ENCODE measurements at places on chromosomes 3 and 15.

- no peak for DNase-seq
Observed at GRCh38 chr3:17259685-17260084, 374.9 kb downstream of the PLCL2 start.

DNA sequence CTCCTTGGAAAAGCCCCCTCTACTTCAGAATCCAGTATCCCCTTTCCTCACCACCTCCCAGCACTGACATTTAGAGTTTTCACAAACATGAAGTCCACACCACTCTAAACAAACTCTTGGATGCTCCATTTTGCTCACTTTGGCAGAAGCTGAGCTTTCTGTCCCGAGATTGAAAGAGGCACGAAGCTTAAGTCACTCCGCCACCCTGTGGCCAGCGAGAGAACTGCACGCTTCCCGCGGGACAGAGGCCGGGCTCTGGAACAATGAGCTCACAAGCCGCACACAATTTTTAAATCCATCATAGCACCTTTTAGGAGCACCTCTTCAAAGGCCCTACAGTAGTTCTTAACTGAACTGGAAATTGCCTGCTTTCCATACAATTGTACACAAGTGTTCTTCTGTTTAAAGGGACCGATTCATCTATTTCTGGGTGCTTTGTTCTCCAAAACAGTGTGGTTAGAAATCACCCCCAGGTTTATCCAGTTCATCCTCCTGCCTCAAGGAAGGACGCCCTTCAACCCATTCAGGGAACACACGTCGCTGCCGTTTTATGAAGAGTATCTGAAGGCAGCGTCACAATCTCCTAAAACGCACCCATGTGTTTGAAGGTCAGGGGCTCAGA is 226.1 kb downstream of the VPS13C start:
- DNase-seq = peak; percentile 89

- peak; percentile 24 for DNase-seq
Observed at GRCh38 chr15:71409541-71409940, 294.3 kb downstream of the THSD4 start.

- no peak for DNase-seq
Observed at GRCh38 chr15:99438691-99439523, 126.9 kb upstream of the MEF2A start.

GRCh38 chr3:45993421-45994027 is 2.1 kb downstream of the FYCO1 start:
- DNase-seq = no peak

- no peak for DNase-seq
Observed at GRCh38 chr3:10339376-10339955, 18.6 kb upstream of the SEC13 start.

DNA sequence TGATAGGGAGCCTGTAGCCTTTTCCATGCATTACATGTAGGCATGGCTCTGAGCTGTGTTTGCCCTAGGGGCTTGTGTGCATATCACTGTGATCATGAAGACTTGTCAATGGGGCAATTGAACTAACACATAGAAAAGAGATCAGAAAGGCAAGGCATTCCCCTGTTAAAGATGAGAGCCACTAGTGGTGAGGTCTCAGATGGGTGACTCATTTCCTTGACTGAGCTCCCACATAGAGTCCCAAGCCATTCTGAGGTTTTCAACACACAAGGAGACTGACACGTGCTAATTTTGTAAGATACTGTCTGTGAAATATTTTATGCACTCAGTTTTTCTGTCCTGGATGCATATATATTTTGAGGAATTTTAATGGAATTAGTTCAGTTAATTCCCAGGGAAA is 53.8 kb downstream of the SAMMSON start:
- peak; percentile 5 for DNase-seq
